ENCODE measurements at places on chromosomes 11 and 22.

DNA sequence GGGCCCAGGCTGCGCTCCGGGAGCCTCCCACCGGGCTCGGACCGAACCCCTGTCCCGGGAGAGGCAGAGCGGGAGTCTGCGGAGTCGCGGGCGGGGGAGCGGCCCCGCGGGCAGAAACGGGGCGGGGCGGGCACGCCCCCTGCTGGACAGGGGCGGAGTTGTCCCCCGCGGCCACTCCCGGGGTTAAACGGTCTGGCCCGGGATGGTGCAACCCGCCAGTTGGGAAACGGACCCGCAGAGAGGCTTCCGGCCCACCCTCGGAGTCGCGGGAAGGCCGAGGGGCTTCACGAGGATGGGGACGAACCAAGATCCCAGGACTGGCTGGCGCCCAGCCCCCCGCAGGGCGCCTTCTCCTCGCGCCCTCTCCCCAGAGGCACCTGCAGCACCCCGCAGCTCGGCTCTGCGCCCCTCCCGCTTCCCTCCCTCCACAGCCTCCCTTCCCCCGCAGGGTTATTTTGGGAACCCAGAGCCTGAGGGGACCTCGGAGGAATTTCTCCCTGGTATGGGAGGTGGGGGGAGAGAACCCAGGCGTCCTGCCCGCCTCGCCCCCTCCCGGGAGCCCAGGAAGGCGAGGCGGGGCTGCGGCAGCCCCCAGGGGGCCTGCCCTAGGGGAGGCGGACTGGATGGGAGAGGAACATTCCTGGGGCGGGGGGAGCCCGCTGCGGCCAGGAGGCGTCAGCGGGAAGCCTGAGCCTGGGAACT, 902 bp downstream of the RASGRP2 start:
- no peak for DNase-seq

DNA sequence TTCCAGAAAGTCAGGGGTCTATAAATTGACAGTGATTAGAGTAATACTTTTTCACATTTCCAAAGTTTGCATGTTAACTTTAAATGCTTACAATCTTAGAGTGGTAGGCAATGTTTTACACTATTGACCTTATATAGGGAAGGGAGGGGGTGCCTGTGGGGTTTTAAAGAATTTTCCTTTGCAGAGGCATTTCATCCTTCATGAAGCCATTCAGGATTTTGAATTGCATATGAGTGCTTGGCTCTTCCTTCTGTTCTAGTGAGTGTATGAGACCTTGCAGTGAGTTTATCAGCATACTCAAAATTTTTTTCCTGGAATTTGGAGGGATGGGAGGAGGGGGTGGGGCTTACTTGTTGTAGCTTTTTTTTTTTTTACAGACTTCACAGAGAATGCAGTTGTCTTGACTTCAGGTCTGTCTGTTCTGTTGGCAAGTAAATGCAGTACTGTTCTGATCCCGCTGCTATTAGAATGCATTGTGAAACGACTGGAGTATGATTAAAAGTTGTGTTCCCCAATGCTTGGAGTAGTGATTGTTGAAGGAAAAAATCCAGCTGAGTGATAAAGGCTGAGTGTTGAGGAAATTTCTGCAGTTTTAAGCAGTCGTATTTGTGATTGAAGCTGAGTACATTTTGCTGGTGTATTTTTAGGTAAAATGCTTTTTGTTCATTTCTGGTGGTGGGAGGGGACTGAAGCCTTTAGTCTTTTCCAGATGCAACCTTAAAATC, 5.3 kb downstream of the MALAT1 start:
- peak; percentile 73 for DNase-seq

GRCh38 chr22:45425101-45425500, 11.6 kb downstream of the RIBC2 start:
- no peak for DNase-seq

DNA sequence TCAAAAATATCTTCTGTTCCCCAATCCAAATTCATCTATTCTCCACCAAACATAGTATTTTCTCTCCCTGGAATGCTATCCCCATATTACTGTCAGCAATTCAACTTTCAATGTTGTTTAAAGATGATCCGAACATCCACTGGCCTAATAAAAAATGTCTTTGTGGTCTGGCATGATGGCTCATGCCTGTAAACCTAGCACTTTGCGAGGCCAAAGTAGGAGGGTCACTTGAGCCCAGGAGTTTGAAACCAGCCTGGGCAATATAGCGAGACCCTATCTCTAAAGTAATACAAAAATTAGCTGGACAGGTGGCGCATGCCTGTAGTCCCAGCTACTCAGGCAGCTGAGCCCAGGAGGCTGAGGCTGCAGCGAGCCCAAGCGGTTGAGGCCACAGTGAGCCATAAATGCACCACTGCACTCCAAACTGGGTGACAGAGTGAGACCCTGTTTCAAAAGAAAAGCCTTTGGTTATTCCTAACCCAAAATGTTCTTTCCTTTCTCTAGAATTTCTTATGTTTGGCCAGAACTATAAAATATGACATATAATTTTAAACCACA, 29.8 kb downstream of the SIK3 start:
- no peak for DNase-seq

DNA sequence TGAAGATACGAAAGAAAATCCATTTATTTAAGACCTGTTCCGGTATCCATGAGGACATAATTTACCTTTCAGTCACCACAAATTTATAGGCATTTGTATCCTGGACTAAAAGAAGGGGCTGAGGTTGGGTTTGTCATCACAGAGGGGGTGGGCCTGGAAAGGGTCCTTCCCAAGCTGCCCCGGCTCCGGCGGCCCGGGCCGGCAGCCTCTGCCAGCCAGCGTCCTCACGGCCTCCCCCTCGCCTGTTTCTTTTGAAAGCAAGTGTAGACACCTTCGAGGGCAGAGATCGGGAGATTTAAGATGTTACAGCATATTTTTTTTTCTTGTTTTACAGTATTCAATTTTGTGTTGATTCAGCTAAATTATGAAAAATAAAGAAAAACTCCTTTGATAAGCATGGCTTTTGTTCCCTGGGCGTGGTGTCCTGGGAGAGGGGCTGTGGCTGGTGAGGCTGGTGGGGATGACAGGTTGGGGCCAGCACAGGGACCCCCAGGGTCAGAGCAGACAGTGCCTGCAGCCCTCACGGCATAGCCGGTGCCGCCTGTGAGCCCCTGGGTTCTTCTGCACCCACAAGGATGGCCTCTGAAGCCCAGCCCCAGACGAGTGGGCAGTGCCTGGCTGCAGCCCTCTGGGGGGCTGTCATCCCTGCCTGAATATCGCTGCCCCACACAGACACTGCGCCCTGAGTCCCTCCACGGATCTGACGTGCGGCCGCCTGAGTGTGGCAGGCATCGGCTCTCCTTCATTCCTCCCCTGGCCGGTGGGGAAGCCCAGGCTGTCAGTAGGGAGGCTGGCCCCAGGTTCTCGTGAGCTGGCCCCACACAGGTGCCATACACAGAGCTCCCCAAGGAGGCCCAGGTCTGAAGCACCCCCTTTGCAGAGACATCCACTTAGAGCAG, 1075.9 kb downstream of the BRD1 start:
- DNase-seq = no peak

DNA sequence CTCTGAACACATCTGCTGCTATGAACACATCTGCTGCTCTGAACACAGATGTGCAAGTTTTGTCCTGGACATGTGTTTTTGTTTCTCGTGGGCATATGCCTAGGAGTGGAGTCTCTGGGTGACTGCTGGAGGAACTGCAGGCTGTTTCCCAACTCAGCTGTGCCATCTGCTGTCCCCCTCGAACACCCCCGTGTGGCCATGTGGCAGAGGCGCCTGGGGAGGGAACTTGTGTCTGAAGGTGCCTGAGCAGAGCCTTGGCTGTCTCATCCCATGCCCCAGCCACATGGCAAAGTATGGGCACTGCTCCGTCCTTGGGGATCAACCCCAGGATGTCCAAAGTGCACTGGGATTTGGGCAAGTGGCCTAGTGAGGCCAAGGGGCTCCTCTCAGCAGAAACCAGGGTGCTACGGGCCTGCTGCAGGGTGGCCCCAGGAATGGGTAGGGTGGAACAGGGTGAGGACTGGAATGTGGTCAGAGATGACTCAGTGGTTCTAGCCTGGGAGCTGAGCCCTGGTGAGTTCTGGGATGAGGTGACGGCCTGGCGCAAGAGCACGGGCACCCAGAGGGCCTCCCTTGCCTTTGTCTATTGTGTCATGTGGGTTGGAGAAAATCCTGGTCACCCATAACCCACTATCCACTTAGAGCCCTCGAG, 14.7 kb downstream of the GATD1 start:
- peak; percentile 65 for DNase-seq

GRCh38 chr11:130166457-130166784, 6.8 kb downstream of the ST14 start:
- DNase-seq = peak; percentile 94

GRCh38 chr11:21427726-21428125, 758.3 kb downstream of the NELL1 start:
- no peak for DNase-seq

- no peak for DNase-seq
These were observed 194.8 kb downstream of the MIAT start for GRCh38 chr22:26852176-26852575.

- DNase-seq = peak; percentile 29
These were observed 6.5 kb downstream of the PTPMT1 start for GRCh38 chr11:47571895-47572294.

DNA sequence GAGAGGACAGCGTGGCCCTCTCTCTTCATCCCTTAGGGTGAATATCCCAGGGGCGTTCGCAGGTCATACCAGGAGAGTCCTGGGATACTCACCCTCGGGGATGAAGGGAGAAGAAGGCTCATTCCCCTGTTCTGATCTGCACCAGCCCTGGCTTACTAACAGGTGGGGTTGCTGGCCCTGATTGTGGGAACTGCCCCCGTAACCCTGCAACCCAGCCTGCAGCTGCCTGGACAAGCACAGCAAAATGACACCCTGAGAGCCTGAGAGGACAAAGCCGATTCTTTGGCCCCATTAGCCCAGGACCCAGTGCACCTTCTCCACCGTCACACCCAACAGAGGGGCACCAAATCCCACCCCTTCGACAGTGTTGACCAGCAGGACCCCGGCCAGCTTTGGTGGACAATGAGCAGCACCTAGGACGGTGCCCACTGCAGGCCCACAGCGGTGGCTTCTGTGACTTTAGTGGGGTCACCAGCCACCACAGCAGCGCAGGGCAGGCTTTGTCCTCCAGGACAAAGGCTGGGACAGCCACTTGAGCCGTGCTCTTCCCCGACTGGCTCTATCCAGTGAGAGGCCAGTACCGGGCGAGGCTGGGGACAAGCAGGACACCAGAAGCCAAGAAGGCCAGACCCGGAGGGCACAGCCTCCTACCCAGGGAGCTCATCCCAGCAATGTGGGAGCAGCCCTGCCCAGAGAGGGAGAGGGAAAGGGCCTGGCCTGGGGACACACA, 98.5 kb upstream of the RTL6 start:
- no peak for DNase-seq

DNA sequence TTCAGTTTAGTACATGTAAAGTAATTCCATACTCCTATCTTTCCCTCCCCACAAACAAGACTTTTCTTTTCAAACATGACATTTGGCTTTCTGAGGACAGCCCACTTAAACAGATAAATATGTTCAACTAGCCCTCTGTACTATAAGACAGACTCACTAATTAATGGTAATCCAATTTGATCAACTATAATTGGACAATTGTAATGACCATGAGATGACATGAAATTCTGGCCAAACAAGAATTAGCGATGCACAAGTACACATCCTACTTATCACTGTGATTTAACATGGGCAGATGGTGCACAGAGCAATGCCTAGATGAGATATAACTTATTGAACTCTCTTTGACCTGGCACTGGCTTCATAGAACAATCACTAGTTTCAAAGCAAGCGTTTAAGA, 1033.7 kb upstream of the CCDC90B start:
- DNase-seq = no peak

- no peak for DNase-seq
These were observed 4.0 kb downstream of the OOSP4A start for GRCh38 chr11:59967677-59968394.

DNA sequence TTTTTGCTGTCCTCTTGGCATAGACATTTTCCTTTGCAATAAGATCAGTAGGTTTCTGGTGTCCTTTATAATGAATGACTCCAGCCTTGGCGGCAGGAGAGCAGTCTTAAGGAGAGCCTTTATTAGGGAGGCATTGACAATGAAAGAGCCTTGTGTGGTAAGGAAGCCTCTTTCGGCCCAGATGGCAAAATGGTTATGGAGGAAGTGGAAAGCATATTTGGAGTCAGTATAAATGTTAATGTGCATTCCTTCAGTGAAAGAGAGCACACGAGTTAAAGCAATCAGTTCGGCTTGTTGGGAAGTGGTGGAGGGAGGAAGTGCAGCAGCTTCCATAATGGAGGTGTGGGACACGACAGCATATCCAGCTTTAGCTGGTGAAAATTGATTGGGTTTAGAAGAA, 18.1 kb upstream of the ANO1 start:
- DNase-seq = no peak

All from astrocyte of the spinal cord (primary cell).